ENCODE measurements at places on chromosomes 6 and 20.

GRCh38 chr6:46652232-46652602, 401 bp downstream of the CYP39A1 start:
- DNase-seq, result no peak

DNA sequence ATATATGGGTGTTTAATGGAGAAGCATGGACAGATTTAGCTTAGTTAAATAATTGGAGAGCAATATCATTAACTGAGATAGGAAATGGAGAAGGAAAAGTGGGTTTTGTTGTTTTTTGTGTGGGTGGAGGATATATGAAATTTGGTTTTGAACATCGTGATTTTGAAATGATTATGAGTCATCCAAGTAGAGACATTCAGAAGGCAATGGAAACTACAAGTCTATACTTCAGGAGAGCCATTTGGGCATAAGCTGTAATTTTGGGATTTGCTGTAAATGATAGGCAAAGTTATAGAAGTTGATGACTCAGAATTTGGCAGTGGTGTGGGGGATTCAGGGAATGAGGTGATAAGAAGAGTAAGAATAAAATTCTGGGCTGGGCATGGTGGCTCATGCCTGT, 27.4 kb upstream of the FAM135A start:
- no peak for DNase-seq

GRCh38 chr6:159097256-159097655, 52.5 kb upstream of the TAGAP start:
- no peak for DNase-seq

DNA sequence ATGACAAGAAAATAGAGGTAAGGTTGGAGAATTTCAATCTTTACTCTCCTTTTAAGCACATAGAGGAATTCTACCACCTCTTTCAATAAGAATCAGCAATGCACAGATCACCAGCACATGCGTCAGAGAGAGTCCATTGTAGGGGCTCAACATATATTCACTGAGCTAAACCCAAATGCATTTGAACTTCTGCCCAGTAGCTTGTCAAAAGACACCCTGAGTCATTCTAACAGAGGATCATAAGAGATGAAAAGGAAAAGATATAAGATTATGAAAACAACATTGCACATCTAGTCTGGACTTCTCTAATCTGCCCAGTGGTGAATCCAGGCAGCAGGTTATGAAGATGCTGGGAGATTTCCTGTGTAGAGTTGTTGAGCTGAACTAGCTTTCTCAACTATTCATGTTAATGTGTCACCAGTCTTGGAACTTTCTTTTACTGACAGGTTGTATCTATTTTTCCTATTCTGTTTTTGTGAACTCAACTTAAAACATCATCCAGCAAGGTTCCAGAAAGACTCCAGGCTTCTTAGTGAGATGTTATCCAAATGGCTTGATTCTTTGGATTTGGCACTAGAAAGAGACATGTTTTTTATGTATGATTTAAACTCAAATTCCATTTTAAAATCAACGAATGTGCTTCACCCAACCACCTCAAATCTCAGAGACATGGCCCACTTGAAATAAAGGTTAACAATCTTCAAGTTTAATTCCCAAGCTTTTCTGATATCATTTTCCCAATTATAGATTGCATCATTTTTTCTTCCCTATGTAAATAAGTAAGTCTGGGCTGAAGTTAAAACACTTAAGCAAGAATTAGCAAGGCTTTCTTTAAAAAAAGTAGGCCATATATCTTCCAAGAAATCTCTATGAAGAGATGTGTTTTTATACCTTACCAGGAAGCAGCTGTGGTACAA, 89.3 kb downstream of the TSHZ2 start:
- DNase-seq, result no peak

DNA sequence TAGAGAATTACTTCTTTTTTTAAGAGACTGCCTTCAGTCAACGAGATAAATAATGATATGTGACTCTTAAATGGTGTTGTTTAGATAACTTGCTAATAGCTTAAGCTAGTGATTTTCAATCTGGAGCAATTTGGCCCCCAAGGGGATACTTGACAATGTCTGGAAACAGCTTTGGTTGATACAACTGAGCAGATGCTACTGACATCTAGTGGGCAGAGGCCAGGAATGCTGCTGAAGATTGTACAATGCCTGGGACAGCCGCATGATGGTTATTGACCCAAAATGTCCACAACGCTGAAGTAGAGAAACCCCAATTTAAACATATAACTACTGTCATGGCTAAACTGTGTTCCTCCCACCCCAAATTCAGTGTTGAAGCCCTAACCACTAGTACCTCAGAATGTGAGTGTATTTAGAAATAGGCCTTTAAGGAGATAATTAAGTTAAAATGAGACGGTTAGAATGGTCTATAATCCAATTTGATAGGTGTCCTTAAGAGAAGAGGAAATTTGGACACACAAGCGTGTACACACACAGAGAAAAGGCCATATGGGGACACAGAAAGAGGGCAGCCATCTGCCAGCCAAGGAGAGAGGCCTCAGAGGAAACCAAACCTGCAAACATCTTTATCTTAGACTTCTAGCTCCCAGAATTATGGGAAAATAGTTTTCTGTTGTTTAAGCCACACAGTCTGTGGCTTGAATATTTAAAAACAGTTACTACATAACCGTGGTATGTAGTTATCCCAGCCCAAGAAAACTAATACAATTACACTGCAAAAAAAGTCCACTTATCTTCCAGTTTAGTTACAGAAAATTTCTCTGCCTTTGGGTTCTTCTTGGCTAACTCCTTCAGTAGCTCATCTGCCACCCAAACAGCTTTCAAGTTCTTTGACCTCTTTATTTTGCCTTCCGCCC, 22.2 kb downstream of the RWDD2A start:
- DNase-seq, result peak; percentile 32

DNA sequence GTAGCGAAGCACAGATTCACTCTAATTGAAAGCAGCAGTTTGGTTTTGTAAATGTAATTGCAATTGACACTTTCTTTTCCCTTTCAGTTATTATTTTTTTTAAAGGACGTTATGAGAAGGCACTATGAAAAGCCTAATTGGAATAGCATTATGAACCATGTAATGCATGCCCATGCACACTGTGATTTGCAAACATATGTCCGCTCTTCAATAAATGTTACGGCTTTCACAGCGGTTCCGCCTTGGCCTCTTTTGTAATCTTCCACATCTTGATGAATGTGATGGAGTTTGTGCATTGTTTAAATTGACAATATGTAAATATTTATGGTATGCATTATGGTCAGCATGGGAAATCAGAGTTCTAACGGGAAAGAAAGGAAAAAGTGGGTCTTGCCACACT, 61.3 kb downstream of the SAMD5 start:
- DNase-seq, result no peak

DNA sequence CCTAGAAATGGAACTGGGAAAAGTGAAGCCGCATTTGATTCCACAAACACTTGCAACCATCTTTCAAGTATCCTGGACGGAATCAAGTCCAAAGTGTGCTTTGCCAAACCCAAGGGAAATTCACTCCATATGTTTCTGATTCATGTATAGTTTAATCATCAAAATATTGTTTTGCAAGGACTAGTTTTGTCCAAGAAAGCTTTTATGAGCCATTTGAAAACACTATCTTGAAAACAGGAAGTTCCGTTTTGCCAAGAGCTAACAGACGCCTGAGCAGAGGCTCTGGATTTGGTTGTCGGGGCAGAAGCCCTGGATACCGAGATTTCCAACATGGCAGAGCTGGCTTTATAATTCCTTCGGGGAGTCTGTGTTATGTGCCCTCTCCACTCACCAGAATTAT, 251.1 kb downstream of the PHACTR1 start:
- DNase-seq, result no peak
